ENCODE measurements at places on chromosomes 13 and 19.

GRCh38 chr13:30045916-30046704, 195.7 kb upstream of the UBL3 start:
- DNase-seq = no peak

DNA sequence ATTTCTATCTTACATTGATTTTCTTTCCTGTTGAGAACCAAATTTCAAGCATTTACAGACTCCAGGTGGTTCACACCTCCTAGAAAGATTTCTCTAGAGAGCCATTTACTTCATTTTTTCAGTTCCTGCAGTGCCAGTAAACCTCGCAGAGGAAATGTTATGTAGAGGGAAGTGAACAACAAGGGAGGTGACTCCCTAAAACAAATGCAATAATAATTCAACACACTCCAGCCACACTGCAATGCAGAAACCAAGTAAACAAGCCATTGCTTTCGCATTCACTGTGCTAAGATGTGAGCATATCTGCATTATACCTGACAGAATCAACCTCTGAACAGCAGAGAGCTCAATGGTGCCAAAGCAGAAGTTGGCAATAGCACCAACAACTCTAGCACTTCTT, 215.1 kb downstream of the RBM26 start:
- no peak for DNase-seq

GRCh38 chr13:94327318-94327717, 152.2 kb downstream of the DCT start:
- no peak for DNase-seq

GRCh38 chr19:42577016-42577415, 17.7 kb downstream of the CEACAM8 start:
- no peak for DNase-seq

- no peak for DNase-seq
Measured at GRCh38 chr13:98577836-98578285, 954 bp upstream of the STK24 start.

- DNase-seq = no peak
Measured at GRCh38 chr13:46552303-46552682, 677 bp upstream of the LRCH1 start.

GRCh38 chr19:1102407-1103131, 1.2 kb upstream of the GPX4 start:
- DNase-seq = no peak

GRCh38 chr19:1856698-1857603, 6.4 kb downstream of the KLF16 start:
- DNase-seq = no peak

DNA sequence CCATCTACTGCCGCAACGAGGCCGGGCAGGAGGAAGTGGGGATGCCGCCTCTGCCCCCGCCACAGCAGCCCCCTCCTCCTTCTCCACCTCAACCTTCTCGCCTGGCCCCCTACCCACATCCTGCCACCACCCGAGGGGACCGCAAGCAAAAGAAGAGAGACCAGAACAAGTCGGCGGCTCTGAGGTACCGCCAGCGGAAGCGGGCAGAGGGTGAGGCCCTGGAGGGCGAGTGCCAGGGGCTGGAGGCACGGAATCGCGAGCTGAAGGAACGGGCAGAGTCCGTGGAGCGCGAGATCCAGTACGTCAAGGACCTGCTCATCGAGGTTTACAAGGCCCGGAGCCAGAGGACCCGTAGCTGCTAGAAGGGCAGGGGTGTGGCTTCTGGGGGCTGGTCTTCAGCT, 3.4 kb upstream of the NUP62 start:
- no peak for DNase-seq

- DNase-seq = no peak
Measured at GRCh38 chr13:42864952-42865767, 83.8 kb downstream of the FAM216B start.

GRCh38 chr13:75550159-75550567, 572 bp downstream of the UCHL3 start:
- no peak for DNase-seq

DNA sequence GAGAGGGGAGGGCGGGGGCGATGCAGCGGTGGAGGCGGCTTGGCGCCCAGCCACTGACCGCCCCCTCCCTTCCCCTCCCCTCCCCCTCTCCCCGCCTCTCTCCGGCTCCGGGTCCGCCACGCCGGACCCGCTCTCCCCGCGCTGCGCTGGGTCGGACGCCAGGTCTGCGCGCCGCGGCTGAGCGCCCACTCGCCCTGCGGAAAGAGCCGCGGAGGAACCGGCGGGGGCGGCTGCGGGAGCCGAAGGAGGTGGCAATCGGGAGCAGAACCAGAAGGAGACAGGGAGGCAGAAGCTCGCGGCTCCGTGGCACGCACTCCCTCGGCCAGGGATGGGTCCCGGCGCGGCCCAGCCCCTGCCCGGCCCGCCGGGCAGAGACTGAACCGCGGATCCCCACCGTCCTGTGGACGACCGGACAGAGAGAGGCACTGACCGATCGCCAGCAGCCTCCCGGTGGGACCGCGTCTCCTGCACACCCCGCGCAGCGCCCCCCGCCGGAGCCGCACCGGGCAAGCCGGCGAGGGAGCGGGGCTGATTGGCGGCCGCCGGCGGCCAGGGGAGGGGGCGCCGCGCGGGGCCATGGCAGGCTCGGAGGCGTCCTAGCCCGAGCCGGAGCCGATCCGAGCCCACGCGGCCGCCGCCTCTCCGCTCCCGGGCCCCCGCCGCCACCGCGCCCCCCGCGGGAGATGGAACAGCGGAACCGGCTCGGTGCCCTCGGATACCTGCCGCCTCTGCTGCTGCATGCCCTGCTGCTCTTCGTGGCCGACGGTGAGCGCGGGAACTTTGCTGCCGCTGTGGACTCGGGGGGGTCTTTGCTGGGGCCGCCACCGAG, at the start of gene VSTM2B:
VSTM2B (plus strand) TSS at position 94 of the 829 bp plus-strand sequence; CDS start at position 684, 590 bp downstream.
- DNase-seq = no peak

- DNase-seq = no peak
Measured at GRCh38 chr13:66578305-66578704, 651.8 kb downstream of the PCDH9 start.

GRCh38 chr13:101139081-101139480, 277.2 kb downstream of the NALCN start:
- no peak for DNase-seq

- no peak for DNase-seq
Measured at GRCh38 chr19:34459614-34460013, 21.9 kb upstream of the WTIP start.

DNA sequence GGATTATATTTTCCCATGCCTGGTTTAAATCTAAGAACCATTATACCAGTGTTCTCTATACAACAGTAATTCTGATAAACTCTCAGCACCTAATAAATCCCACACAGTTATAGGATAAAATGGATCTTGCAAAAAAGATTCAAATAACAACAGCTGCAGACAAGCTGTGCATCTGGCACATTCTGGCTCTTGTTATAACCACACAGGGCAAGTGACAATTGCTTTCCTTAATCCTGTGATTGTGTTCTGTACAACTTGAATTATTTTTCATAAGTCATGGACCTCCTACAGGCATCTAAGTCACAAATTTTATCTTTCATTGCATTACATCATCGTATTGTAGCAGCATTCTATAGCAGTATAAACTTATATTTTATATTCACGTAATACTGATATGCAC, 948.3 kb downstream of the SLITRK1 start:
- DNase-seq = no peak

GRCh38 chr19:801030-801860, 4.0 kb downstream of the PTBP1 start:
- no peak for DNase-seq
